ENCODE measurements at places on chromosomes 1 and 21. TPM values are rescaled to one million over a fixed set of nuclear protein-coding genes. Genes with fewer than 3 reads are reported as not detected.

- no peak overlapping the region for H3K27ac ChIP-seq
- no peaks in the 10 kb centered on the region for H3K36me3 ChIP-seq
- H3K4me3 ChIP-seq = no peak overlapping the region
- H3K27me3 ChIP-seq = no peaks in the 10 kb centered on the region
Measured at GRCh38 chr1:59504276-59504675, 207.4 kb downstream of the FGGY start.

- no peak overlapping the region for H3K4me3 ChIP-seq
- peaks cover 22% of the 10 kb centered on the region for H3K4me1 ChIP-seq
- H3K36me3 ChIP-seq = no peaks in the 10 kb centered on the region
- H3K27ac ChIP-seq = peak overlapping the region; percentile 60
- H3K27me3 ChIP-seq = peaks cover 16% of the 10 kb centered on the region
Measured at GRCh38 chr1:29688471-29689365, 452.4 kb downstream of the PTPRU start.

- H3K36me3 ChIP-seq = no peaks in the 10 kb centered on the region
- H3K27me3 ChIP-seq = no peaks in the 10 kb centered on the region
Measured at GRCh38 chr1:165915932-165916348, 88.5 kb downstream of the UCK2 start.

DNA sequence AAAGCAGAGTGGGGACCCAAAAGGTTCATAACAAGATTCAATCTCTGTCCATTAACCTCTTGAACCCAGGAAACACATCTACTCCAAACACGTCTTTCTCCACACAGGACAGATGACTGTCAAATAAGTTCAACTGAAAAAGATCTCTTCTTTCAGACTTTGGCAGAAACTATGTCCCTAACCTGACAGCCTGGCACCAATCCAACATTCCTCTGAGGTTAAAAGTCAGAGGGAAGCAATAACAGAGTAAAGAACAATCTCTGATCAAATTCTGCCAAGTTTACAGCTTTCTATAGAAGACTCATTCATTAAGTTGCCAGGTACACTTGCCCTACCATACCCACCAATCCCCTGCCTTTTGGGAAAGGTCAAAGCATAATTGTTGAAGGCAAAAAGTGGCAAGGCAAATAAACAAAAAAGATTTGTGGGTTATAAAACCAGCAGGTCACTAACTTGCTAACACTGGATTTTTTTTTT lies 31.9 kb downstream of the OTUD7B start:
- H3K36me3 ChIP-seq = peaks cover 32% of the 10 kb centered on the region
- H3K27ac ChIP-seq = no peak overlapping the region
- no peak overlapping the region for H3K4me3 ChIP-seq
- no peak for DNase-seq
- no peaks in the 10 kb centered on the region for H3K27me3 ChIP-seq

DNA sequence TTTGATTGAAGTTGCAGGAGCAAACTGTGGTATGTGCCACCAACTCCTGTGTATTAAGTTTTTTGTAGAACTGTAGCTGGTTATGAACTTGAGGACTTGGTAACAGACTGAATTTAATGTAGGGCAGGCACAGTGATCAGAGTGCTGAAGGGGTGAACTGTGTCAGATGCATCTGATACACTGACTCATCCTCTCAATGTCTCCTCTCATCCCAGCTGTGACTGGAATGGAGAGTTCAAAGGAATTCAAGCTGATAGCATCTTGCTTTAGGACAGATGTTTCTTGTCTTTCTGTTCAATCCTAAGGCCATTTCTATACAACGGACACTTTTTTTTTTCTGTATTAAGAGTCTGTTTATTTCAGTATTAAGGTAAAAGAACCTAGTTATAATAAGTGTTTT lies 25.0 kb upstream of the GBP1 start:
- peaks cover 16% of the 10 kb centered on the region for H3K4me1 ChIP-seq
- H3K4me3 ChIP-seq = no peak overlapping the region
- H3K27ac ChIP-seq = no peak overlapping the region

GRCh38 chr1:225453797-225454648 lies 26.2 kb upstream of the LBR start:
- H3K4me3 ChIP-seq = no peak overlapping the region
- peaks cover 41% of the 10 kb centered on the region for H3K4me1 ChIP-seq
- no peaks in the 10 kb centered on the region for H3K36me3 ChIP-seq
- H3K27ac ChIP-seq = peak overlapping the region; percentile 73

DNA sequence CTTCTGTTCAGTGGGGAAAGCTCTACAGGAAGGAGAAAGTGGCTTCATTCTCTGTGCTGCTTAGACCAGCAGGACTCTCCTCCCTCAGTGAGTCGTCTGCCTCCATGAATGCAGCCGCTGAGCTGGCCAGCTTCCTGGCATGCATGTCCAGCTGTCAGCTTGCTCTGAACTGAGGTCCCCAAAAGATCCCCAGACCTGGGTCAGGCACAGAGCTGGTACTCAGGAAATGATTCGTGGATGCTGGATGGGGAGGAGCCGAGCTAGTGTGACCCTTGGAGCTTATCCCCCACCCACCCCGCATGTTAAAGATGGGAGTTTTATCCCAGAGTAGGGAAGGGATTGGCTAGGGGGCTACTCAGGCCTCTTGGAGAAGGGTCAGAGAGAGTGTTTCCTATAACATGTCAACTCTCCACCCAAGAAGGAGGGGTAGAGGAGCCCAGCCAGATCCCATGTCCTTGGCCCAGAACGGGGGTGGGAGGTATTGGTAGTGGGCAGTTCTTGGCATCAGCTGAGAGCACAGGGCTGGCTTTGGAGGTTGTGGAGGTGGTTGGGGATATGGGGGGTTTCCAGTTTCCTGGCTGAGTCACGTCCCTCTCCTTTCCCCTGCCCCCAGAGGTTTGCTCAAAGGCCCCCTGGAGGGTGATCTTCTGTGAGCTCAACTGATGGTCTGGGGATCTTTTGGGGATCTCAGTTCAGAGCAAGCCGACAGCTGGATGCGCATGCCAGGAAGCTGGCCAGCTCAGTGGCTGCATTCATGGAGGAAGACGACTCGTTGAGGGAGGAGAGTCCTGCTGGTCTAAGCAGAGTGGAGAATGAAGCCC lies 110.1 kb downstream of the FOXD2 start:
- no peak overlapping the region for H3K4me3 ChIP-seq
- peaks cover 3% of the 10 kb centered on the region for H3K27me3 ChIP-seq
- DNase-seq = no peak
- H3K4me1 ChIP-seq = no peaks in the 10 kb centered on the region
- H3K27ac ChIP-seq = no peak overlapping the region

GRCh38 chr1:174116042-174116441 lies 43.3 kb upstream of the RABGAP1L start:
- no peak overlapping the region for H3K27ac ChIP-seq
- no peak for DNase-seq

GRCh38 chr1:212557739-212558692 lies 50.5 kb upstream of the ATF3 start:
- H3K27ac ChIP-seq = peak overlapping the region; percentile 22
- H3K36me3 ChIP-seq = peaks cover 4% of the 10 kb centered on the region
- peaks cover 39% of the 10 kb centered on the region for H3K27me3 ChIP-seq
- H3K4me3 ChIP-seq = peak overlapping the region; percentile 66
- no peak for DNase-seq
- peaks cover 9% of the 10 kb centered on the region for H3K4me1 ChIP-seq

KCNA3 gene
- 24.0 TPM for total RNA-seq

NBPF4 gene
- 0.97 TPM for total RNA-seq
